Cortex of kidney (tissue), 1 donor: ENCODE measurements at places on chromosomes 13 and 19.

GRCh38 chr19:7292950-7293761 lies 1.1 kb downstream of the INSR start:
- DNase-seq = no peak

DNA sequence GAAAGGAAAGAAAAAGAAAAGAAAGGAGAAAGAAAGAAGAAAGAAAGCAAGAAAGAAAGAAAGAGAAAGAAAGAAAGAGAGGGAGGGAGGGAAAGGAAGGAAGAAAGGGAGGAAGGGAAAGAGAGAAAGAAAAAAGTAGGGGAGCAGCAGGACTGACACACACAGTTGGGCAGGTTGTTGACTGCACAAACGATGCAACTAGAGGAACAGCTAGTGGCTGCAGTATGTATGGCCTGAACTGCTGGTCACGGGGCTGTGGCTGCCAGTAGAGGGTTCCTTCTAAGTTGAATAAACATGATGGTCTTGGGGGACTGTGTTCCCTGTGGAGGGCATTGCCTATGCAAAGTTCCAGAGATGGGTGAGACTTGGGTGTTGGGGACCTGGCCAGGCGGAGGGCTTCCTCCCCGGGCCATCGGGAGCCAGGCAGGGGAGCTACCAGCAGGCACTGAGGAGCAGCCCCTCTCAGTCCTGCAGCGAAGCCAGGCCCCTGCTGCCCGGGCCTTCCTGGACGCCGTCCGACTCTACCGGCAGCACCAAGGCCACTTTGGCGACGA lies 16.7 kb upstream of the COLGALT1 start:
- no peak for DNase-seq

GRCh38 chr19:37914908-37915307 lies 7.9 kb downstream of the SIPA1L3 start:
- no peak for DNase-seq

DNA sequence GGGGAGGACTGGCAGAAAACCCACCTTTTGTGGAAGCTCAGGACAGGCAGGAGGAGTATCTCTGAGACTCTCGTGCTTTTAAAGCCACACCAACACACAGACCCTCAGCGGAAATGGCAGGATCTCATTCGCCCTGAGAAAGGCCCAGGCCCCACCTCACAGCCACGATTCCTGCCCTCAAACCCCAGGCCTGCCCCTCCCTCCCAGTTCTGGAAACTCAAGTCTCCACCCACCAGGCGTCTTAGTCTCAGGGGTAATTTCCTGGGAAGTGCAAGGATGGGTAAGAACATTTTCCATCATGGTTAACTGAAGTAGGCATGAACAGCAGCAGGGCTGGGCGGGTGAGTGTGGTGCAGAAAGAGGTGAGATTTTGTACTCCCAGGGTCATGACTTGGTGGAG lies 8.0 kb upstream of the PDE4C start:
- no peak for DNase-seq

- no peak for DNase-seq
Measured at GRCh38 chr19:56973713-56974555, 133.4 kb upstream of the PEG3 start.

- no peak for DNase-seq
Measured at GRCh38 chr13:79481685-79482052, 714 bp downstream of the NDFIP2 start.

DNA sequence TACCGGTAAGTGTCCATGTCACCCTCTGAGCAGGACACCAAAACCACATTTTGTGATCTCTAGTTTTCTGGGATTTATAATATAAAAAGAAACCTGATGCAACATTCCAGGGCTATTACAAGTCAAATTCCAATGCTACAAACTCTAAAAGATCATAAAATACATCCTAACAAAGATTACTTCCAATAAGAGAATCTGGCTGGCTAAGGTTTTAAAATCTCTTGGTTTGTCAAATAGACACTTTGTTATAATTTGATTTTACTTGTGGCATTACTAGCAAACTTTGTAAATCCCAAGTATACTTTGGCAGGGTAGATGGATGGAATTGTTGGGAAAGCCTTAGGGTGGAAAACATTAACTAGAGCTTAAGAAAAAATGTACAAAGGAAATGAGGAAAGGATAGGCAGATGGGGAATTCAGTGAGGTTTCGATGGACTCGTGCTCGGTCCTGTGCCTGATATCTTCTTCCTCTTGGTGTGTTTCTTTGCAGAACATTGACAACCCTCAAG lies 74.0 kb upstream of the POMP start:
- no peak for DNase-seq

GRCh38 chr13:29888306-29888705 lies 37.9 kb upstream of the UBL3 start:
- DNase-seq = no peak

- no peak for DNase-seq
Measured at GRCh38 chr19:35059799-35060091, 18.2 kb downstream of the HPN start.

DNA sequence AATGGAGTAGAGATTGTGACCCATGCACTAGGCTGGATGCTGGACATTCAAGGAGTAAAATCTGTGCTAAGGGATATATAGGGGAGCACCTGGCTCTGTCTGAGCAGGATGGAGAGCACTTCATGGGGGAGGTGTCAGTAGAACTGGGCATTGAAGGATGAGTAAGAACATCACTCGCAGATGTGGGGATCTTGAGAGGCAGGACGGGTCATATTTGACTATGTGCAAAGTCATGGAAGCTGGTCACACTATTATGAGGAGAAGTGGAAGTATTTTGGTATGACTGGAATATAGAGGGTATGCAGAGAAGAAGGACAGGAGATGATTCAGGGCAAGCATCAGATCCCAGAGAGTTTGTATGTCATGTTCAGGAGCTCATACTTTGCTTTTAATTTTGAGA lies 62.9 kb upstream of the PCDH8 start:
- no peak for DNase-seq

- no peak for DNase-seq
Measured at GRCh38 chr19:58248886-58249285, 20.2 kb downstream of the ZNF544 start.

GRCh38 chr19:36108684-36109083 lies 2.3 kb upstream of the OVOL3 start:
- DNase-seq = no peak

GRCh38 chr19:48632692-48633147 lies 4.5 kb downstream of the DBP start:
- DNase-seq = no peak

DNA sequence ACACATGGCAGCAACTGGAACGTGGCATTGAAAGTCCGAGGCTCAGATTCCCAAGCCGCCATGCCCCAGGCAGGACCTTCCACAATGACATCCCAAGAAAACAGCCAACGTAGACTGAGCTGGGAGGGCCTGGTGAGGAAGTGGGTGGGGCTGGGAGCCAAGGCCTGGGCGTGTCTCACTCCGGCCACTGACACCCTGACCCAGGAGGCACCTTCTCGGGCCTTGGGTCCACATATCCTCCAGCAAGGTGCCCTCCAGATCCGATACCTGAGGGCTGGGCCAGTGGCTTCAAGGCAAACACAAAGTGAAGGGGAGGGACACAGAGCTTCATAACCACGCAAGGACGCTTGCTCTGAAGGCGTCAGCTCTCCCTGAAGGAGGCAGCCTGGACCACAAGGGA lies 43.0 kb downstream of the RAB20 start:
- DNase-seq = no peak

GRCh38 chr19:31260171-31260933 lies 88.9 kb downstream of the TSHZ3 start:
- DNase-seq = no peak

DNA sequence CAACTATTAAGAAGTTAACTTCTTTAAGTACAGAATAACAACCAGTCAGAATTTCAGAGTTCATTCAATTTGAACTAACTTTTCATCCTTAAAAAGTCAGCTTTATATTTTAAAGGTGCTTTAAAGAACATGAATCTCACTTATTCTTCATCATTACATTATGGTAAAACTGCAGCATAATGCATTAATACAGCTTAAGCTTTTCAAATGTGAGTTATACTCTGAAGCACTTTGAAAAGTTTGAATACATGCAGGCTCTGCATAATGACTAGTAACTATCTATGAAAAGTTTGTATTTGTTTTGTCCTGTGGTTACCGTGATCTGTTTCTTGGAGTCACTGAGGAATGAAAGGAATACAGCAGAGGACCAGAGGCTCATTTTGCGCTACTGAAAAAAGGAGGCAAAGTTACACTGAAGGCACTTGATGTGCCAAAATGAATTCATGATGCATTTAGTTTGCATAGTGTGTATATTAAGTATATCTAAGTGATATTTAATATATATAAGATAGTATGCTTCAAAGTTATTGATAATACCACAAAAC lies 4.1 kb downstream of the PCDH17 start:
- no peak for DNase-seq

DNA sequence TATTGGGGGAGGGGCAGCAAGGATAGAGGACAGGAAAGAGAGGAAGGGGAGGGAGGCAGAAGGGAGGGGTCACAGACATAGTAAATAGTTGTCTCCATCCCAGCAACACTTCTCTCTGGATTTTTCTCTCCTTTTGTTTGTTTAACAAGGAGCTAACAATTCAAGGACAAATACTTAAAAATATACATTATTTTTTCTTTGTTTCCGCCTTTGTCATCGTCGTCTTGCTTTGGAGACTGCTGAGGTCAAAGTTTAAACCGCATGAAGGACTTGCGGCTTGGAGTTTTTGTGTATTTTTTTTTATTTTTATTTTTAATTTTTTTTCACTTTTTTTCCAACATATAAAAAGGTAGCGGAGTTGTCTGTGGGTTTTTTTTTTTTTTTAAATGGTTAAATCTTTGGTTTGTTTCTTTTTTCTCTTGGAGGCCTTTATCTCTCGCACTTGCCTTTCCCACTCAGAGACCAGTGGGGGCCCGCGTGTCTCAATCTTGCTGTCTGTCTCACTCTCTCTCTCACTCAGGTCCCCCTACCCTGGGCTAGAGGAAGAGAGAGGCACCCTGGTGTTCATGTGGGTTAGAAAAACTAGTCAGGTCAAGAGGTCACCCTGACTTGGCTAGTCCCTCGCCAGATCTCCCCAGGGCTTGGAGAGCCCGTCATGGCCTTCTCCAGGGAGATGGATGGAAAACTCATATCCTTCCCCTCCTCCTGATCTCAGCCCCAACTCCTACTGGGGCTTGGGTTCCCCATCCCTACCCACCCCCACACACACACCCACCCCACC lies 11.0 kb downstream of the ZNF574 start:
- no peak for DNase-seq
